Lung microvascular endothelial cell (primary cell): ENCODE measurements at places on chromosomes 5 and 9. TPM values are rescaled to one million over a fixed set of nuclear protein-coding genes. Genes with fewer than 3 reads are reported as not detected.

DNA sequence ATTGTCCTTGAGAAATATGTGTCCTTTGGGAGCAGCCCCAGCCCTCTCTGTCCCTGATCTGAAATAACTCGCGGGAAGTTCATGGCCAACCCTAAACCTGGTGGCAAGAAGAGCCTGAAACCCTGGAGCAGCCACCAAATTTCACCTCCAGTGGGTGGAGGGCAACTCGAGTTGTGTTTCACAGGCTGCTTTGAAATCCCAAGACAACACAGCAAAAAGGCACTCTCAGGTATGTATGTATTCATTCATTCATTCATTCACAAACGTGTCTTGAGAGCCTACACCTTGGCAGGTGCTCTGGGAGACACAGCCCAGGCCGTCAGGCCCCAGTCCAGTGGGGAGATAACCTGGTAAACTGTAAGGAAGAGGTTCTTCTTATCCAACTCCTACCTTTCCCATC lies 35.7 kb upstream of the ALDH1B1 start:
- no peak for DNase-seq

DNA sequence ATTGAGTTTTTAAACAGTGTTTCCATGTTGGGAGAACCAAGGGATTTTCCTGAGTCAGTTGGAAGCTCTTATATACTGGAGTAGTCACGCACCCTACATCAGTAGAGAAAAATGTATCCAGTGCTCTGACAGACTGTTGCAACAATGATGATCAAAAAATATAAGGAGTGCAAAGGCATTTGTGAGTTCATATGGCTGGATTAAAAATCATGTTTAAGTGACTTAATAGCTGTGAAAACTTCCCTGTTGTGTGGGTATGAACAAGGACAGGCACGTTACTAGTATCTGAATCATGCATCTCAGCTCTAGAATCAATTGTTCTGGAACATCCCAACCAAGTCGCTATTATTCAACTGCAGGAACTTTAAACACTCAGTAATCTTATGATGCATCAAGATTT lies 229.7 kb downstream of the ROR2 start:
- no peak for DNase-seq

- no peak for DNase-seq
Observed at GRCh38 chr9:30574355-30575151, 1809.9 kb upstream of the ACO1 start.

Gene FOXD1
- 0.22 TPM in 1 of 2 replicates, not detected in the other for total RNA-seq

Gene SWI5
- 17.5 and 19.6 TPM in 2 replicates for total RNA-seq

Gene FAM81B
- total RNA-seq, result 0.22 TPM in 1 of 2 replicates, not detected in the other

Gene GFI1B
- not detected in 2 replicates for total RNA-seq

Gene CAMK4
- under 0.01 and 0.44 TPM in 2 replicates for total RNA-seq

Gene SHB
- 13.3 and 22.6 TPM in 2 replicates for total RNA-seq
